AG04450 (cell line): ENCODE measurements at places on chromosomes 16 and 17.
A peak's percentile ranks its signal among the peaks of the same experiment; 100 is the strongest.

DNA sequence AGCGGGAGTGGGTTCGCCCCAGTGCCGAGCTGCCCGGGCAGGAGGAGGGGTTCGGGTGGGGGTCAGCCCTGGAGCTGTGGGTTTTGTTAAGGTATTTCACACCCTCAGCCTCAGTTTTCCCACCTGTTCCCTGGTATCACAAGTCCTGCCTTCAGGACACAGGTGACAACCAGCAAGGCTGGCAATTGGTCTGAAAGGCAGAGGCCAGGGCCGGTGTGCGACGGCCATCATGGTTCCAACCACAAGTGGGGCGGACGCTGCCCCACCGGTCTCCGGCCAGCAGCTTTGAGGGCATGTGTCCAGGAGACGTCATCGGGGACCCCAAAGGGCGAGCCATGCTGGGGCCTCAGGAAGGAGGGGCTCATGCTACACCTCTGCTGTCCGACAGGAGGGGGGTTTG, 10.8 kb downstream of the ZNF469 start:
- DNase-seq = no peak

GRCh38 chr17:55772086-55772485, 21.2 kb downstream of the PCTP start:
- DNase-seq = no peak

DNA sequence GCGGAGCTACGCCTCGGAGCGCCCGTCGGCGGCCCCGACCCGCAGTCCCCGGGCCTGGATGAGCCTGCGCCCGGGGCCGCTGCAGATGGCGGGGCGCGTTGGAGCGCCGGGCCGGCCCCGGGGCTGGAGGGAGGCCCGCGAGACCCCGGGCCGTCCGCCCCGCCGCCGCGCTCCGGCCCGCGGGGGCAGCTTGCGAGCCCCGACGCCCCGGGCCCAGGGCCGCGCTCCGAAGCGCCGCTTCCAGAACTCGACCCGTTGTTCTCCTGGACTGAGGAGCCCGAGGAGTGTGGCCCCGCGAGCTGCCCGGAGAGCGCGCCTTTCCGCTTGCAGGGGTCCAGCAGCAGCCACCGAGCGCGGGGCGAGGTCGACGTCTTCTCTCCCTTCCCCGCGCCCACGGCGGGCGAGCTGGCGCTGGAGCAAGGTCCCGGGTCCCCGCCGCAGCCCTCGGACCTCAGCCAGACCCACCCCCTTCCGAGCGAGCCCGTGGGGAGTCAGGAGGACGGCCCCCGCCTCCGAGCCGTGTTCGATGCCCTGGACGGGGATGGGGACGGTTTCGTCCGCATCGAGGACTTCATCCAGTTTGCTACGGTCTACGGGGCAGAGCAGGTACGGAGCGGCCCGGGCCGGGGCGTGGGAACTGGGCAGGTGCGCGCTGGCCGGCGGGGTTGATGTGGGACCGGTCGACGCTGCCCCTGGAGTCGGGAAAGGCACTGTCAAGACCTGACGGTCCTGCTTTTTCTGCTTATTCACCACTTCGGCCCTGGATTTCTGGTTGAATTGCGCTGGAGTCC, 861 bp downstream of the RAB11FIP3 start:
- DNase-seq = no peak

- no peak for DNase-seq
Measured at GRCh38 chr16:57226701-57227621, 18.1 kb upstream of the ARL2BP start.

DNA sequence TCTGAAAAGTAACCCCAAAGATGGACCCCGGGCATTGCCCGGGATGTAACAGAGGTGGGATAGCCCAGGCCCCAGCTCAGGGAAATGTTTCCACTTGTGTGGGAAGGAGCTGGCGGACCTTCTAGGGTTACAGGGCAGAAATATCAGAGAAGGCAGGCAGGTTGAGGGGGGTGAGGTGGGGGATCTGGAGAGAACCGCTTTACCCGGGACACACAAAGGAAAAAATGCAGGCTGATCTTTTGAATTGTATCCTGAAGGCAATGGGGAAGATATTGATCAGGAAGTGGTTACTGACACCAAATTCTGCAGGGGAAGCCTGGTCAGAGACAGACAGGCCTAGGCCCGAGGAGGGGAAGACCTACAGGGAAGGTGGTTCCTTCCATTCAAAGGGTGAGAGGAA, 3.5 kb downstream of the SLC47A1 start:
- DNase-seq = no peak

- DNase-seq = no peak
Measured at GRCh38 chr17:45146890-45147580, 1.2 kb upstream of the HEXIM1 start.

DNA sequence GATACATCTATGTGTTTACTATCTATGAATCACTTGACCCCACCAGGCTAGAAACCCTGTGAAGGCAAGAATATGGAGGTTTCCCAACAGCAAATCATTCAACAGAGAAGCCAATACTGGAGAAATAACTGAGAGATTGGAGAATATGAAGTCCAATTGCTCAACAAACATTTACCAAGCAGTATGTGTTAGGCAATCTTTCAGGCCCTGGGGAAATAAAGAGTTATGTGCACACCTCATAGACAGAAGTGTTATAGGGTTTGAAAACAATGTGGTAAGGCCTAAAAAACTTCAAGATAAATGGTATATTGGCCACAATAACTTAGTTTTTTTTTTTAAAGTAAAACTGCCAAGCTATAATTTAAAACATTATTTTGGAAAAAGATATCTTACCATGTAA, 1245.8 kb downstream of the CDH11 start:
- no peak for DNase-seq

- no peak for DNase-seq
Measured at GRCh38 chr16:75252049-75252864, 833 bp upstream of the BCAR1 start.

GRCh38 chr16:66714654-66715307, 18.2 kb upstream of the CMTM4 start:
- DNase-seq = no peak

DNA sequence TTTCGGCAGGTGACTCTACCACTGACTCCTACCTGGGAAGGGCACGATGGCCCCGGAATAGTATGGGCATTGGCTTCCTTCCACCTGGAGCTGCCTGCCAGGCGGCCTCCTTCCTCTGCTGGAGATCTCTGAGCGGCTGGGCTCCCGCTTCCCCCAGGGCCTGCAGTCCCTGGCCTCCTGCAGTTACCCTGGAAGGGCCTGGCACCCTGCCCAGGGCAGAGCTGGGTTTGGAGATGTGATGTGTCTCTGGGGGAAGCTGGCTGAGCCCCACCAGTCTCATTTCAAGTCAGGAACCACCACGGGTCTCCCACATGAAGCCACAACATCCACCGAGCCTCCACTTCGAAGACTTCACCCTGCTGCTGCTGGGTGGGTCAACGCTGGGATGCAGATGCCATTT, 97.9 kb downstream of the IRF8 start:
- no peak for DNase-seq

- DNase-seq = no peak
Measured at GRCh38 chr17:57862694-57863667, 13.1 kb upstream of the MRPS23 start.

GRCh38 chr16:35182043-35182677, 1722.7 kb downstream of the TP53TG3F start:
- DNase-seq = no peak

GRCh38 chr17:1398931-1399678, 917 bp downstream of the YWHAE start:
- DNase-seq = no peak

GRCh38 chr16:66370786-66371684, 4.5 kb downstream of the CDH5 start:
- DNase-seq = no peak

GRCh38 chr16:2535625-2536013, 2.2 kb upstream of the PDPK1 start:
- peak; percentile 62 for DNase-seq

DNA sequence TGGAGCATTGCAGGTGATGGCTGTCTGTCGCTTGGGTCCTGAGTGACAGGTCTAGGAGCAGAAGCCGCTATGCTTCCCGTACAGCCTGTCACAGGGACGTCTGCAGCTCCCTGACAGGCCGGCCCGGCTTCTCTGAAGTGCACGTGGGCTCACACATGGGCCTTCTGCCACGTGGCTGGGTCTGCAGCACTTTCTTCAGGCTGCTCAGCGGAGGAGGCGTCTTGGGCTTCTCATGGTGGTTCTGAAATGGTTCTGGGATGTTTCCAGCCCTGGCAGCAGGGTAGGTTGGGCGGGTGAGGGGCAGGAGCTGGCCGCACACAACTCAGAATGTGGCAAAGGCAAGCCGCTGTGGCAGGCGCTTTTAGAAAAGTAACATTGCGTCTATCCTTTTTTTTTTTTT, 80.3 kb upstream of the ZNF750 start:
- DNase-seq = no peak

DNA sequence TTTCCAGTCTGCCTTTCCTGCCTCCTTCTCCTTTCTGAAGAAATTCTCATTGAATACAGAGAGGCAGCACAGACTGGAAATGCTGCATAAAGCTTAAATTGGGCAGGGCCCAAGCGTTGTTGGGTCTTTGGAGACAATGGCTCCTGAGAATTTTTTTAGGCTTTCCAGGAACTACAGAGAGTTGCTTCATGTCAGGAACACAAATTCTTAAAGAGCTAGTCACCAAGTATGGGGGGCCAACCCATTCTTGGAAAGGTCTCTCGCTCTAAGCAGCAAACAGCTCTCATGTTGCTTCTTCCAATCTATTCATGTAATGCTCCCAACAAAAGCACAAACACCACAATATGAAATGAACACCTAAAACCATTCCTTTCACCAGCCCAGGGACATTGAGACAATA, 6.9 kb downstream of the HNF1B start:
- no peak for DNase-seq

DNA sequence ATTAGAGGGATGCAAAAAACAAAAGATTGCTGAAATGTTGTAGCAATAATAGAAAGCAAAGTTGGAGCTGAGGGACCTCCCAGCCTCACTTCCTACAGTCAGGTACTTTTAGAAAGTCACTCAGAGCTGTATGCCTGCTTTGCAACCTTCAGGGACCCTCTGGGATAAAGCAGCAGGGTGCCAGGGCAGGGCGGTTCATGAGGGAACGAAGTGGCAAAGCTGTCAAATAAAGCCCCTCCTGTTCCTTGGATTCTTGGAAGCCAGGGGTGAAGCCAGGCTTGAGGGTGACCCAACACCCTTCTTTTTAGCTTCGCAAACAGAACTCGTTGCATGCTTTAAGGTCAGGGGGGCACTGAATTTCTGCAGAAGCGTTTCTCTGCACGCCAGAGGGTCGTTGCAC, 767 bp downstream of the ATP2C2 start:
- no peak for DNase-seq

GRCh38 chr16:57239107-57239506, 6.0 kb upstream of the ARL2BP start:
- no peak for DNase-seq

- no peak for DNase-seq
Measured at GRCh38 chr17:57924677-57925076, 30.5 kb downstream of the CUEDC1 start.

GRCh38 chr16:28285649-28286048, 6.7 kb upstream of the SBK1 start:
- no peak for DNase-seq

GRCh38 chr16:12245088-12245920, 268.8 kb downstream of the SNX29 start:
- DNase-seq = no peak

GRCh38 chr17:1179818-1180742, at the start of gene ABR:
Gene ABR (minus strand): TSS chr17:1179981. CDS start chr17:1179727, 254 bp downstream.
- DNase-seq = no peak

DNA sequence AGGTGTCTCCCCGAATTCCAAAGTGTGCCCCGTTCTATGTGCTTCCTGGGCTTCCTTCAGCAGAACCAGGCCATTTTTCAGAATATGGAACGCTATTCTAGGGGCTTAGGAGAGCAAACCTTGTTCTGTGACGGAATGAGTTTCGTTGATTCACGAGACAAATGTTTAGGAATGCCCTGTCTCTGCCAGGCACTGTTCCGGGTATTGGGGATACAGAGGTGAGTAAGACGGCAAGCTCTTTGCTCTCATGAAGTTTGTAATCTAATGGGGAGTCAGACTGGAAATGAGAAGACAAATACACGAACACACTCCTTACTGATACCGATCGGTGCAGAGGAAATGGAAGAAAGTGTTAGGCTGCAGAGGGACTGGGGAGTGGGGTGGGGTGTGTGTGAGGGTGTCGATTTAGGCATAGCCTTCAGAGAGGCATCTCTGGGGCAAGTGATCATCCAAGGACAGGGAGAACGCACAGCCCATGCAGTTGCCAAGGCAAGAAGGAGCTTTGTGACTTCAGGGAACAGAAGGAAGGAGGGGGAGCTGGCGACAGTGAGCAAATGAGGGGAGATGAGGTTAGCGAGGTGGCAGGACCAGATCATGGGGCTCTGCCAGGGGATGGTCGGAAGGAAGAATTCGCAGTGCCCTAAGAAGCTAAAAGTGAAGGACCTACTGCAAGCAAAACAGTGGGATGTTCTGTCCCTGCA, 189.6 kb downstream of the MSI2 start:
- DNase-seq = no peak

GRCh38 chr16:74574146-74574545, 32.8 kb downstream of the GLG1 start:
- DNase-seq = no peak

DNA sequence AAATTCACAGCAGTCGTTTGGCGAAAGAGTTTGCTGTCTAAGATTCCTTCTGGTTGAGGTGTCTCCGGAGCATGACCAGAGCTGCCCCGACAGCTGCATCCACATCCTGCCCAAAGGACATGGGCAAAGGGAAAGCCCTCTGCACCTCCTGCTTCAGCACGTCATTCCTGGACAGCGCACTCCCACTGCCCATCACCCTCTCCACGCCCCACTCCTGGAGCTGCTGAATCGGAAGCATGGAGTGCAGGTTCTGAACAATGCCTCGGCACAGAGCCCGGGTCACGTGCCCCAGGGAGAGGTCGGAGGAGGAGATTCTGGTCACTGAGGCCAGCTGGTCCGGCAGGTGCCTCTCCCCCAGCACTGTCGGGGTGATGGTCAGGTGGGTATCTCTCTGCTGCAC, 1.3 kb upstream of the TRPV1 start:
- no peak for DNase-seq

- no peak for DNase-seq
Measured at GRCh38 chr16:88472069-88472468, 19.0 kb downstream of the ZFPM1 start.

- DNase-seq = no peak
Measured at GRCh38 chr16:81738783-81739496, 40.2 kb upstream of the PLCG2 start.

- no peak for DNase-seq
Measured at GRCh38 chr16:2881783-2882649, 999 bp upstream of the FLYWCH2 start.

GRCh38 chr17:6450926-6451832, 6.9 kb downstream of the PIMREG start:
- no peak for DNase-seq

- DNase-seq = no peak
Measured at GRCh38 chr17:41486809-41487530, 2.7 kb downstream of the KRT36 start.
